Central memory CD4-positive, alpha-beta T cell (primary cell): ENCODE measurements at places on chromosomes 11 and 22.

GRCh38 chr11:86179646-86180064 lies 64.9 kb upstream of the EED start:
- no peak for DNase-seq

- no peak for DNase-seq
Observed at GRCh38 chr22:31155422-31155821, 4.6 kb upstream of the RNF185 start.

GRCh38 chr11:108398439-108398838 lies 68.9 kb downstream of the C11orf65 start:
- DNase-seq, result no peak

DNA sequence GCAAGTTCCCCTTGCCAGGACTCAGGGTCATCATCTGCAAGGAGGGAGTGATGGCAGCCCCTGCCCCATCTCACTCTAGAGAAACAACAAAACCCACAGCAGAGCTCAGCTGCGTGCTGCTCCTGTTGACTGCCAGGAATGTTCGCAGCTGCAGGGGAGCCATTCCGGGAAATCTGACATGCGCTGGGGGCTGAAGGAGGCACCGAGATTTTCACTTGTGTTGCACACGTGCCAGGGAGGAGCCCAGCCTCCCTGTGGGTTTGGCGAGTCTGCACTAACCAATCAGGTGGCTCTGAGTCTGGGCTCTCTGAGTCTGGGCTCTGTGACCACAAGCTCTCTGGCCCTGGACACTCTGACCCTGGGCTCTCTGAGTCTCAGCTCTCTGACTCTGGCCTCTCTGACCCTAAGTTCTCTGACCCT lies 10.5 kb downstream of the FGF3 start:
- no peak for DNase-seq

DNA sequence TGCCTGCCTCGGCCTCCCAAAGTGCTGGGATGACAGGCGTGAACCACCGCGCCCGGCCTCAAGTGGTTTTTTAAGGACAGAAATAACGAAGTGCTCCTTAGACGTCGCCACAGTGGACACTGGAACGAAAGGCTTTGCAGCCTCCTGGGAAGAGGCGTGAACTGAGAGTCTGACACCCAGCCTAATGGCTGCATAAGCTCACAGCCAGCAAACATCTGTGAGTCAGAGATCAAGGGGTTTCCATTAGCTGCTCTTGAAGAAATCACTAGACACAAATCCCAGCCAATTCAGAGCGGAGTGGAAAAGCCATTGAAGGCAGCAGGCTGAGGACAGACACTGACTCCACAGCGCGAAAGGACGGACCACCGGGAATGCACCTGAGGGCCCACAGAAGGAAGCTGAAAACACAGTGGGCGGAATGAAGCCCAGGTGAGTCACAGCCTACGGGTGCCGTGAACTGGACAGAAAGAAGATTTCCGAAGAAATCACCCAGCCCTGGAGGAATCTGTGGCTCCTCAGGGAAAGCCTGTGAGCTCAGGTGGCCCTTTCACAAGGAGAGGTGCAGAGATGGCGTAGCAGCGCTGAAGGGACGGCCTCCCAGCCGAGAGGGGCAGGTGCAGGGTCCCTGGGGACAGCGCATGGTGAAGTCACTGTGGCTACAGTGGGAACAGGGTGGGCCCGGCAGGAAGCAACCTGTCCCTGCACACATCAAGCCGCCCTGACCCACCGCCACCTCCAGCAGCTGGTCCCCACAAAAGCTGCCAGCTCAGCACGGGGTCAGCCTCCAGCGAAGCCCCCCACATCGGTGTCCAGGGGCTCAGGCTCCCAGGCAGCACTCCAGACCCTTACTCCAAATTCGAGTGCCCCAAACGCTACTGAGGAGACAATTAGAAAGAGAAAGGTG lies 11.6 kb downstream of the LMNTD2 start:
- DNase-seq, result no peak

- no peak for DNase-seq
Observed at GRCh38 chr11:65853246-65853979, 4.6 kb downstream of the CFL1 start.

DNA sequence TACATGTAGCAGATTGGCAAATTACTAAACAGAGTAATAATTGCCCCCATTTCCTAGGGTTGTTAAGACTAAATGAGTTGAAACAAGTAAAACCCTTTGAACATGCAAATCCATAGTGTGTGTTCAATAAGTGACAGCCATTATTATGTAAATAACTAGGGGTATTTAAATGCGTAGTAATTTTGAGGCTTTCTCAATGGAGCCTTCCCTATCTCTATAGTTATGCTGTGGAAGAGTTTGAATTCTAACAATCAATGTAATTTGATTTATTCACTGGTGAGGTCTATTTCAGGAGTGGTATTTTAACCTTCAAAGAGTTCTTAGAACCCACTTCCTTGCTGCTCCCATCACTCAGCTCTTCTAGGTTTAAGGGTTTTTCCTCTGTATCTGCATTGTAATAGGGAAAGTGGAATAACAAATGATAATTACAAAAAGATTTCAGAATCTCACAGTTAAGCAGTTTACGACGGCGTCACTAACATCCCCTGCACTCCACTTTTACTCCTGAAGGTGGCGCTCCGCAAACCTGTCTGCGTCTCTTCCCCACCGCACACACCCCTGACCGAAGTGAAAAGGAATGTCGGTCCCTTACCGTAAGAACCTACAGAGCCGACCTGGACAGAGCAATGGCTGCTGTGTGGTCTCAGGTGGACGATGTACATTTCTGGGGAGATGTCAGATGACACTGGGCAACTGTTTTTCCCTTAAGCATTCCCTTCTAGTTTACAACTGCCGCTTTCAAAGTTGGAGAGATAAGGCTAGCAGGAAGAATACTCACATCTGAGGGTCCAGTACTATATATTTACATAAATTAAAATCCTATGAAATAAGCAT lies 80.8 kb downstream of the ZC3H12C start:
- DNase-seq, result peak; percentile 30

GRCh38 chr11:85665733-85666132 lies 804 bp upstream of the CREBZF start:
- DNase-seq, result no peak

DNA sequence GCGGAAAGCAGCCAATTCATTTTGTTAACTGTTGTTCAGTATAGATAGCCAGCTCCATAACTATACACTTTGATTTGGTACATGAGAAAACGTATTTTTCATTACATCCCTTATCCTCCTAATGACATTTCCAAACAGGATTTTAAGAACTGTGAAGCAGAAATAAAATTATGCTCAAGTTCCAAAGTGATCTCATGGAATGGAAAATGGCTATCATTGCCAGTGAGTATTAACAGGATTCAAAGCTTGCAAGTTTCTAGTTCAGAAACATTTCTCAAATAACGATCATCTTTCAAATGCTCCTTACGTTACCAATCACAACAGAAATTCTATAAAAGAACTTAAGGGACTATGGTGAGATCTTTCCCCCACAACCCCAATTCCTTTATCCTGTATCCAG lies 53.7 kb downstream of the CADM1 start:
- no peak for DNase-seq

DNA sequence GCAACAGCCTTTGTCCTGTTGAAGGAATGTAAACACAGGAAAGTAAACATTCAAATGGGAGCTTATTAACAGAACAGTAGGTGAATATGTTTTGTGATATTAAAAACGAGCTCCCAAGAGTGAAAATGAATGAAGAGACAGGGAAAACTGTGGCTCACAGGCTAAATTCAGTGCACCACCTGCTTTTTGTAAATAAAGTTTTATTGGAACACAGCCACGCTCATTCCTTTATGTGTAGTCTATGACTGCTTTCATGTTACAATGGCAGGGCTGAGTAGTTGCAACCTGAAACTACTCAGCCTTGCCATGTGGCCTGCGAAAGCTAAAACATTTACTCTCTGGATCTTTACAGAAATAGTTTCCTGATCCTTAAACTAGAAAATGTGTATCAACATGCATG lies 136.9 kb downstream of the MYO18B start:
- no peak for DNase-seq
